ENCODE measurements at places on chromosomes 12 and 14.

DNA sequence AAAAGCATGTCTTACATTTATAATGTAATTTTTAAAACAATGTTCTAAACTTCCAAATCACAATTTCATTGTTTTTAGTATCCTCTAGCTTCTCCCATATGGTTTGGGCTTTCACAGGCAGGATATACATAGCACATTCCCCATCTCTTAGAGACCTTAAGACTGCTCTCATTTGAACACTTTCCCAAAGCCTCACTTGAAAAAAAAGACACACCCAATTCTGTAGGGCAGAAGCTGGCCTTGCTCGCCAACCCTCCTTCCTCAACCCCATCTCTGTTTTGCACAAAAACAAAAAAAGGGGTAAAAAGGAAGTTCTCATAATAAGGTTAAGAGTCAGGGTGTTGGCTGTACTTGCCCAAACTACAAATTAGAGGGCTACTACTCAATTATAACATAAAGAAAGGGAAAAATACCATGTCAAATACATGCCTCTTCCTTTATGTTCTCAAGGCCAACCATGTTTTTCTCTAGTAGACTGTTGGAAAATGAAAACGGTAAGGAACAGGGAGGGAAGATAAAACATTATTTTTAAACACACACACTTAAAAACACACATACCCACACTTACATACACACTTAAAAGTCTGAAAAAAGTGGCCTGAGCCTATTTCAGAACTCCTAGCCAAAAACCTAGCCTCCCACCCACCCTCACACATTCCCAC lies 9.9 kb upstream of the KANSL2 start:
- DNase-seq = no peak

- DNase-seq = no peak
Measured at GRCh38 chr12:89345830-89346740, 6.2 kb downstream of the DUSP6 start.

GRCh38 chr12:132530447-132530846 lies 40.5 kb downstream of the FBRSL1 start:
- DNase-seq = peak; percentile 86

DNA sequence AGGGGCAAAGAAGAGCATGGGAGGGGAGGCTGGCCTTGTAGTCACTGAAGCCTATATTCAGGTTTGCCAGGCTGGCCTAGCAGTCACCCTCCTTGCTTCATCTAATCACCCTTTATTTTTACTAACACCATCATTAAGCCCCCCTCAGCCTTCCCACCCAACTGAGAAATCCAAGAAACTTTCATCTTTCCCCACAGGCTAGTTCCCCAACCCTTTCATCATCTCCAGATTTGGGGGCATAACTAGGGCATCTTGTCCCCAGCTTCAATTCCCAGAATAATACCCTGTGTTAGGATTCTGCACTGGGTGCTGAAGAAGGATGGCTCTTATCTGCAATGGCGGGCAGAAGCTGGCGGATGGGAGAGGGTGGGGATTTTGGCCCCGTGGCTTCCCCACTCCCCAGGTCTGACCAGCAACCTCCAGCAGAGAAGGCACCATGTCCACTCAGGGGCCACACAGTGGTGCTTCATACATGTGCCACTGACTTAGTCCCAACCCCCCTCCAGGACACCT lies 6.9 kb downstream of the PCK2 start:
- DNase-seq = no peak

DNA sequence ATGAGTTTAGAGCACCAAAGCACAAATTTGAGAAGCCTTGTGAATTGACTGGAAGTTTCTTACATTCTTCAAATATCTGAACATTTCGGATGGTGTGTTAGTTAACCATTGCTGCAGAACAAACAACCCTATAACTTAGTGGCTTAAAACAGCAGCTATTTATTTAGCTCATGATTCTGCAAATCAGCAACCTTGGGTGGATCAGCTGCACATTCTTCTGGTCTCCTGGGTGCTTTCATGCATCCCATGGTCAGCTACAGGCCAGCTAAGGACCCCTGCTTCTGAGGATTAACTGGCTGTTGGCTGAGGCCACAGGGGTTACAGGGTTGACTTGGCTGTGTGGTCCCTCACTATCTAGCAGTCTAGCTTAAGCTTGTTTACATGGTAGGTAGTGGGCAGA lies 114.0 kb upstream of the HIF1A start:
- no peak for DNase-seq

DNA sequence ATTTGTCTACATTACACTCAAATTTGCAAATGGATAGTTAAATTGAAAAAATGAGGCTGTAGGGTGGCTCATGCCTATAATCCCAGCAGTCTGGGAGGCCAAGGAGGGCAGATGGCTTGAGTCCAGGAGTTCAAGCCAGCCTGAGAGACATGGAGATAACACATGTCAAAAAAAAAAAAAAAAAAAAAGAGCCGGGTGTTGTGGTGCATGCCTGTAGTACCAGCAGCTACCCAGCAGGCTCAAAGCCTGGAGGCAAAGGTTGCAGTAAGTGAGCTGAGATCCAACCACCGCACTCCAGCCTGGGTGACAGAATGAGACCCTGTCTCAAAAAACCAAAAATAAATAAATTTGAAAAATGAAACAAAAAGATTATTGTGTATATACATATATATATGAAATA lies 119.9 kb upstream of the MGAT4C start:
- DNase-seq = peak; percentile 76

DNA sequence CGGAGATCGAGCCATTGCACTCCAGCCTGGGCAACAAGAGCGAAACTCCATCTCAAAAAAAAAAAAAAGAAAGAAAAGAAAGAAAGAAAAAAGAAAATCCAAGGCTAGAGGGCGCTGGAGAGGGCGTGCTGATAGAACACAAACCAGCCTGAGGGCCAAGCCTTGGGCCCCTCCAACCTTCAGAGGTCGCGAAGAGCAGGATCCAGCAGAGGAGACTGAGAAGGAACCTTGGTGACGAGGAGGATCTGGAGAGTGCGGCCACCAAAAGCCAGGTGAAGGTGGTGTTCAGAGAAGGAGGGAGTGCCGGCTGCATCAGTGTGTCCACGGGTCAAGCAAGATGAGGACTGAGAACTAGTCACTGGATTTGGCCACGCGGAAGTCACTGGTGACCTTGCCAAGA lies 4.1 kb upstream of the DYNC1H1 start:
- DNase-seq = peak; percentile 46

DNA sequence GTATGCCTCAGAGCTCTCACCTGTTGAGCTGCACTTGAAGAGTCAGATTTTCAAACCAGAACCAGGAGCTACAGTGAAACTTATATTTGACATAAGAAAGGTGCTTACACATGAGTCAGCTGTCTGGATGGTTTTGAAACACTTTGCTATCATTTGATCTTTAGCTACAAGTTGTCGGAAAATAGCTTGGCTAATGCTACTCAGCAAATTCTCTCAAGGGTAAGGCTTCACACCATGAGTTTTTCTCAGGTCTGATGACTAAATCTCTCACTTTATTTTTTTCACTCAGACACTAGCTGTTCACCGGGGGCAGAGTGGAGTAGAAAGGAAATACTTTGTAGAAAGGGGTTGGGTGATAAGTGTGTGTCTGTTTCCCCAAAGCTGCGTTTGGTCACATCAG lies 171.8 kb downstream of the FLRT2 start:
- DNase-seq = no peak

DNA sequence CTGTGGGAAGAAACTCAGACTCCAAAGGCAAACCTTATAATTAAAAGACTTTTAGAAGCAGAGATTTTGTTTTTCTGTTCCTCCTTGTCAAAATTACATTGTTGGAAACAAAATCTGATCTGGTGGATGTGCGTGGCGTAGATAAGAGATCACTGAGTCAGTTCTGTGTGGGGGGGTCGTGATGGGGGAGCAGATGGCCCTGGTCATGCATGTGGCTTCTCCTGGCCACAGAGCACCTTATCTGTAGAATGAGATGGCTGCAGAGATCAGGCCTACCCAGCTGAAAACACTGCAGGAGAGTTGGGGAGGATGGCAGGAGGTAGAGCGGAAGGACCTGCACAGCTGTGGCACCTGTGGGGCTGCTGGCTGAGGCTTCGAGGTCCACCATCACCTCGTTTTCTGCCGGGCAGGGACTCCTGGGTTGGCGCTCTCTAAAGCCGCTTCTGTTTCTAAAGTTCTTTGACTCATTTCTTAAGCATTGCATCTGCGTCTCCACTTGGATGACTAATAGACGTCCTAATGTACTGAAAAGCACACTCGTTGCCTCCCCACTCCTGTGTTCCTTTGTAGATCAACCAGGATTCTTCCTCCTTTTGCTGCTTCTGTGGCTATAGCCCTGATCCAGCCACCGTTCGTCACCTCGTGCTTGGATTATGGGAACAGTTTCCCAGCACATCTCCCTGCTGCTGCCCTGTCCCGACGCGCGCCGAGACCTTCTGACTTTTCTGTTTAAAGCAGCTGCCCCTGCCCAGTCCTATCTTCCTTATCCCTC lies 93.4 kb downstream of the TSPAN9 start:
- peak; percentile 64 for DNase-seq

GRCh38 chr12:77469578-77470333 lies 360.9 kb upstream of the NAV3 start:
- no peak for DNase-seq

GRCh38 chr12:67241482-67241881 lies 27.7 kb upstream of the CAND1 start:
- DNase-seq = no peak

GRCh38 chr14:58027904-58028303 lies 124.1 kb downstream of the ARMH4 start:
- no peak for DNase-seq

- DNase-seq = no peak
Measured at GRCh38 chr12:46459111-46459510, 86.5 kb upstream of the SLC38A2 start.

DNA sequence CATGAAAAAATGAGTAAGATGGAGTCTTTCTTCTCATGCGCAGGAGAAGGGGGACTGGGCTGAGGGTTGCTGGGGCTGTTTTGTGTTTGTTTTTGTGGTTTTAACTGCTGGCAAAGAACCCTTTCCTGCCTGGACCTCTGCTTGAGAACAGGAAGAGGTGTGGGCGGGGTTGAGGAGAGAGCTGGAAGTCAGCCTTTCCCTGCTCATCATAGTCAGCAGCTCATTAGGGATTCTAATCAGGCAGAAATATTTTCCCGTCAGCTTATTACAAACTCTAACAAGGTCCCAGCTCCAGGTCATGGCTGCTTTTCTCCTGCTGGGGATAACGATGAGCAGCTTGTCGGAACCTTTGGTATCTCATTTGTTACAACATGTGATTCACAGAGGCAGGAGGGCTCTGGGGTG lies 185.0 kb upstream of the NRXN3 start:
- DNase-seq = no peak

DNA sequence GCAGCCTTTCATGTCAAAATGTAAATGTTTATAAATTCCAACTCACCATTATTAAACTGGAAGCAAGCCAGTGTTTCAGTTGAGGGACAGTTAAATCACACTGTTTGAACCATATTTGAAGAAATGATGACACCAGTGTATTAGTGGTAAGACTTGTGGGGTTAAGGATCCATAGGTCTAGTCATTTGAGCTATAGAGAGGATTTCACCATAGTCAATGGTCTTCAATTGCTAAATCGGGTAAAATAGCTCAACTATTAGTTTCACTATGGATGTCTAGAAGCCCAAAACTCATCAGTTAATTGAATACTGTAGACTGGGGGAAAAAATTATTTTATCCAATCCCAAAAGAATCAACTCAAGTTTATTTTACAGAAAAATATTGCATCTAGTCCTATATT lies 659.1 kb downstream of the NRXN3 start:
- DNase-seq = no peak

GRCh38 chr12:119448611-119449131 lies 114.1 kb downstream of the CCDC60 start:
- DNase-seq = no peak

- no peak for DNase-seq
Measured at GRCh38 chr12:99436584-99436983, 211.0 kb upstream of the GARIN6 start.

DNA sequence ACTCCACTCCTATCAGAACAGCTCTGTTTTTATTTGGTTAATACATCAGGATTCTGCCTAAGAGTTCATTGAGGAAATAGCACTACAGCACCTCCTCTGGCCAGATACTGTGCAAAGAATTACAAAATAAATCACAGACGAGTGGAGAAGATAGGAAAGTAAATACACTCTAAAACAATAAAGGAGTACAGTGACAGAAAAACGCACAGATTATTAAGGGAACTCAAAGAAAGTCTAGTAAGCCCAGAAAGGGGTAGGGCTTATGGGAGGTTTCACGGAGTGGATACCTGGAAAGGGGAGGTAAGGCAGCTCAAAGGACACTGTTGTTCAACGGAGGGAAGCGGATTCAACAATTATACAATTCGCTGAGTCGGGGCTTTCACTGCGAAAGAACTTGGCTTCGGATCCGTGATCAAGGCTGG lies 5.5 kb downstream of the OR10AD1 start:
- DNase-seq = peak; percentile 19

GRCh38 chr14:90400904-90401561 lies 4.2 kb downstream of the CALM1 start:
- no peak for DNase-seq

- DNase-seq = no peak
Measured at GRCh38 chr14:61703342-61704129, 8.2 kb downstream of the HIF1A start.

GRCh38 chr12:24057920-24058476 lies 108.5 kb upstream of the SOX5 start:
- peak; percentile 24 for DNase-seq

GRCh38 chr12:45989721-45990467 lies 480 bp downstream of the SCAF11 start:
- DNase-seq = peak; percentile 79

DNA sequence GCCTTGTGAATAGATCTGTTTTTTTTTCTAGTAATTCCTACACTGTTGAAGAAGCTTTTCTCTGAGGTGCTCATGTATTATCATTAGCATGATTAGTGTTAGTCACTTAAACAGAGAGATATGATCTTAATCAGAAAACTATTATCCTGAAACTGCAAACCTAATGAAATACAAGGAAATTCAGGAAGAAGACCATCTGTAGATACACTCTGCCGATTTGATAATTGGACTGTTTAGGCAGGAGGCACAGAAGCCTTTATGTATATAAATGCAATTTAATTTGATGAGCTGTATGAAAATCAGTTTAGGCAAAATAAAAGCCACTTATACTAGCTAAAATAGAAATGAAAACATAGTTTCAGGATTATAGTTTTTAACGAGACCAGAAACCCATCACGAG lies 23.3 kb downstream of the PDZRN4 start:
- DNase-seq = no peak

GRCh38 chr12:94289461-94290312 lies 141.3 kb downstream of the PLXNC1 start:
- DNase-seq = no peak

- no peak for DNase-seq
Measured at GRCh38 chr14:78346747-78347146, 176.6 kb downstream of the NRXN3 start.

All from NCI-H82 (cell line).